ENCODE measurements at places on chromosomes 5 and 9.

DNA sequence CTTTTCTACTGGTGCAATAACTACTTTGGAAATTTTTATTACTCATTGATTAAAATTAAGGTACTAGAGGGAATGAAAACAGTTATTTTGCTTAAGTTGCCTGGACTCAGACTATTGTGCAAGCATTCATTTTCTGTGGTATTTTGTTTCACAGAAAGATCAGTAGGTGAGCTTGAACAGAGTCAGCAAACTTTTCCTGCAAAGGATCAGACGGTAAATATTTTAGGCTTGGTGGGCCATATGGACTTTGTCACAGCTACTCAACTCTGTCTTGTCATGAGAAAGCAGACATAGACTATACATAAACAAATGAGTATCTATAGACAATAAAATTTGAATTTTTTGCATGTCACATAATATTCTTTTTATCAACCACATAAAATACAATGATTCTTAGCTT lies 1036.4 kb downstream of the NR2F1-AS1 start:
- no peak for DNase-seq

DNA sequence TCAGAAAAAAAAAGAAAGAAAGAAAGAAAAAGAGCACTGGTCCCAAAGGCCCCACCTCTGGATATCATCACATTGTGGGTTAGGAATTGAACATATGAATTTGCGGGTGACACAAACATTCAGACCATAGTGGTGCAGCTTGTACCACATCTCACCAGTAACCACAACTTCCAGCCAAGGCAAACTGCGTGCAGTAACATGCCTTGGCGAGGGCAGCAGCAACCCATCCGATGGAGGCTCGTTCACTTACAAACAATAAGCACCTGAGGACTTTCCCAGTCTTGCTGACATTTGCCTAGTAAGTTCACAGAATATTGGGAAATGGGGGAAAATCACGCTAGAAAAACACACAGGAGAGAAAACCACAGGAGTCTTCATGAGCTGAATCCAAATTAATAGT lies 508.1 kb downstream of the ZNF608 start:
- DNase-seq, result no peak

DNA sequence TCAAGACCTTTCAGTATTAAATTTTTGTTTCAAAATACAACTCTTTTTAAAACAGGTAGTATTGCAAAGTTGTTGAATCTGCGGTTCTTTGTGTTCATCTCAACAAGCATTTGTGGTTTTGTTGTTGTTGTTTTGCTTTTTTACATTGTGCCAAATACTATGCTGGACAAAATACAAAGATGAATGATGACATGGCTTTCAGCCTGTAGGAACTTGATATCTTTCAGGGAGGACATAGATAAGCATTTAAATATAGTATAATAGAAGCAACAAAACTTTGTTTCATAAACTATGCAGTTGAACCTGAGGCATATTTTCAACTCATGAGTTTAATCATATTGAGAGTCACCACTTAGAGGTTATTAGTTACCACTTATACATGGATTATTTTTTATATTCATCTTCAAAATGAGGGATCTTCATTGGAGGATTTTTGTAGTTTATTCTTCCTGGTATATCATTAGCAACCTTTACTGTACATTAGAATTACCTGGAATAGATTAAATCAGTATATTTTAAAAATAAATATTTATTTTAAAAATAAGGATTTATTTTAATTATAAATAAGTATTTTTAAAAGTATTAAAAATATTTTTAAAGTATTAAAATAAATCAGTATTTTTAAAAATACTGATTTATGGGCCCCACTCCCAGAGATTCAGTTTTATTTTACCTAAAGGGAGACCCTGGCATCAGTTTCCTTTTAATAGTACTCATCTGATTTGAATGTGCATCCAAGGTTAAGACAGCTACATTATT lies 42.9 kb downstream of the KIF2A start:
- DNase-seq, result no peak

DNA sequence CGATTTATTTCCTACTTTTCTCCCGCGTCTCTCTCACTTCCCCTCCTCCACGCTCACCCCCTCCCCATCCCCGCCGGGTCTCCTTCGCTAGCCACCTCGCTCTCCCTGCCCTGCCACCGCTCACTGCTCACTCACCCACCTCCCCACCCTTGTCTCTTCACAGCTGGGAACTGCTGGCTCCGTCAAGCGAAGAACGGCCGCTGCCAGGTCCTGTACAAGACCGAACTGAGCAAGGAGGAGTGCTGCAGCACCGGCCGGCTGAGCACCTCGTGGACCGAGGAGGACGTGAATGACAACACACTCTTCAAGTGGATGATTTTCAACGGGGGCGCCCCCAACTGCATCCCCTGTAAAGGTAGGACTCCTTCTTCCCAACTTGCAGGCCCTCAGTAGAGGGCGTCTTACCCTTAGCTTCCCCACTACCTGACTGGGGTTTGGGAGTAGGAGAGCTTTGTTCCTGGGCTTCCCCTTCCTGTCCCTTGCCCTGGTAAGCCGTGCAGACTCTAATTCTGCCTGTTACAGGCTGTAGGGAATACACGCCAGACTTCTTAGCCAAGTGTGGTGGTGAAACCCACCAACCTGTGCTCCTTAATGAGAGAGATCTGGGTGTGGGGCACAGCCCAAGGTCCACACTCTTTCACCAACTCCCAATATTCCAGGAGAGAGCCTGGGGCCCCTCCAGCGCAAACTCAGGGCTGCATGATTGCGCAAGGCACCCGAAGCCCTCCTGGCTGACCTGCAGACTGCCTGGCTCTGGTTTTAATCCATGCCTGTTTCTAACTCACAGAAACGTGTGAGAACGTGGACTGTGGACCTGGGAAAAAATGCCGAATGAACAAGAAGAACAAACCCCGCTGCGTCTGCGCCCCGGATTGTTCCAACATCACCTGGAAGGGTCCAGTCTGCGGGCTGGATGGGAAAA lies 2.5 kb downstream of the FST start:
- DNase-seq, result no peak

DNA sequence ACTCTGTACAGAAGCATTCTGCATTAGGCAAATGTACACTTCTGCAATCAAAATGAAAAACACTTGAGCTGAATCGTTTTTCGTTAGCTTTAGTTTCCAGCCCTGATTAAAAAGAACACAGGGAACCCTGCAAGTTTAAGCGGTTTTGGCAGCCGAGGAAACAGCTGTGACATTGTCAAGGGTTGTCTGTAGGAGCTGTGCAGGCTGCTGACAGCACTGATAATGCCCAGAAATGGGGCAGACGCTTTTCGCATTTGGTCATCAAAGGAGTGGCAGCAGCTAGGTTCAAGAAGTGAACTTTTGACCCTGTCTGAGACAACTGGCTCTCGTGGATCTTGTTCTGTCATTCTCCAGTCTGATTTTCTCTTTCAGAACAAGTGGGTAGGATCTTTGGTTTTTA lies 165.6 kb upstream of the CCDC152 start:
- no peak for DNase-seq

DNA sequence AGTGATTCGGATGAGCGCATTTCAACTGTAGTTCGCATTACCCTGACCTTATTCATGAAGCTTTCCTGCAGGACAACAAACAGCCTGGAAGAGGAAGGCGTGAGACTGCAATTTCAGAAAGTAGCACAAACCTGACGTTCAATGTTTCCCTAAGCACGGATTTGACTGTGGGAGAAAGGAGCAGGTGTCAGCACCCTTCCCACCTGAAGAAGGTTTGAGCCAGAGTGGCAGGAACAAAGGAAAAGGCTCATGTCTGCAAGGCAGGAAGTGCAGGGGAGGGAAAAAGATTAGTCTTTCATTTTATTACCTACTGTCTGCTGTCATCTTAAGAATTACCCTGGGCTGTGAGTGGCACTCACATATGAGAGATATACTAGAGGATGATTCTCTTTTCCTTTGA lies 114.0 kb downstream of the MED10 start:
- no peak for DNase-seq

DNA sequence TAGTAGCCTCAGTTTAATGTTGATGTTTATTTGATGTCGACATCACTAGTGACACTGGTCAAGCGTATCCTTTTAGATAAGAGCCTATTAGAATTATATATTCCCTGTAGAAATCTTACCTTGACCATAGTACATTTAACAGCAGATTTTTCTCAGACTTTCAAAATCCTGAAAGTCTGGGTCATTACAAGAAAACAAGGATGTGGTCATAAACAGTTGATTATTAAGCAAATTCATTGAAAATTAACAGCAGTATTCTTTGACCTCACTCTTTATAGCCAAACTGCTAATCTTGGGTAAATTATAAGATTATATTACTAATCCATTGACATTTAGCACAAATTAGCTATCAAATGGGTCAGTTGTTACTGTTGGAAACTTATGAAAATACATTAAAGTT lies 83.4 kb downstream of the GHR start:
- DNase-seq, result no peak

GRCh38 chr9:70887826-70888225 lies 233.6 kb downstream of the TRPM3 start:
- DNase-seq, result no peak

GRCh38 chr5:40841068-40841805 lies at the start of gene CARD6:
Gene CARD6 (plus strand): TSS chr5:40841367. CDS start chr5:40841383, 16 bp downstream.
- no peak for DNase-seq

DNA sequence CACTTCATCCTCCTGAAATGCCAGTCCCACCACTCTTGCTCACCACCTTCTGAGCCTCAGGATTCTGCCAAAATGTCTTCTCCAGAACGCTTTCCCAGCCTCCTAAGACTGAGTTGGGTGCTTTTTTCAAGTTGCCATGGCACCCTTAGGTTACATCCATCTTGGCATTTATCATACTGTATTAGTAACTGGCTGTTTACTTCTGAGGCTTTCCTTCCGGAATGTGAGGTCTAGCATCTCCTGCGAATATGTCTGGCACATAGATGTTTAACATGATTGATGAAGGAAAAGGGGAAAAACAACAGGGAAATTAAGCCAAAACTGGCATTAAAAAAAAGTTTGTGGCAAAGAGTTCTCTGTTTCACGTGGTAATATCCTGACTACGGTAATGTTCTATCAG lies 24.9 kb downstream of the RNF130 start:
- DNase-seq, result no peak

DNA sequence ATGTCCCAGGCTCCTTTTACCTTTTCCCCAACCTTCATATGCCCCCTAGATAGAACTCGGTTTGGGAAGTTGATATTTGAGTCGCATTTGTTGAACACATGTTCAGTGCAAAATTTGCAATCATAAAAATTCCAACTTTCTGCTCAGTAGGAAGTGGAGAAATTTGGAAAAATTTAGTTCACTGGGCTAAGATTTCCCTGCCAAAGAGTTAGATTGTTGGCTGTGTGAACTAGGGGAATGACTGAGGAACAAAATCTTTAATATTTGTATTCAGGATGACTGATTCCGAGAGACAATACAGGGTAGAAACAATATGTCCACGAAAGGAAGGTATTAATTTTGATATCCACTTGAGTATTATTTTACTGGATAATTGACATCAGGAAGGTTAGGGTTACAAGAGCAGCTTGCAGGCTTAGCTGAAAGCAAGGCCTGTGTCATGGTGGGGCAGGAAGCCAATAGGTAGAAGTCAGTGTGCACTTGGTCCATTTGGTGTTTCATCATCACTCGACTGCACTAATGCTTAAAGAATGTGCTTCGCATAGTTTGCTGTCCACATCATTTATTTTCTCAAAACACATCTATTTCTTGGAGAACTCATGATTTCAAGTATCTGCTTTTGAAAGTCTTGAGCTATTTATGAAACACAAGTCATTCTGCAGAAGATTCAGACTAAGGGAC lies 59.4 kb upstream of the GNA14 start:
- no peak for DNase-seq

GRCh38 chr9:94993160-94993820 lies 266.8 kb downstream of the AOPEP start:
- DNase-seq, result no peak

- DNase-seq, result peak; percentile 10
These were observed 162.2 kb downstream of the OXCT1 start for GRCh38 chr5:41707853-41708603.

DNA sequence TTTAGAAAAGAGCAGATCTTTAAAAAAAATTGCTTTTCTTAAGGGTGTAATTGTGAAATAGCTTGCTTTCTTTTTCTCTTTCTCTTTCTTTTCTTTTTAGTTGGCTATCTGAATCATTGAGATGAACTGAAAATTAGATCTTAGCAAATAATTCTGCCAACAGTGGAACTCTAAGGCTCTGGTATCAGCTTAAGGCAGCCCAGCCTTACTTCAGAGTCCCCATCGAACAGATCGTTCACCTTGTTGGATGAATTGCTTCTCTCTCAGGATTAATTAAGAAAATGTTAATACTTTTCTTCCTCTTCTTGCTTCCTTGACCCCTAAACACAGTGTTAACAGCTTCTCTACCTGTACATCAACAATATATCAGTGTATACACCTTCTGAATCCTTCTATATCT lies 92.1 kb downstream of the ZCCHC7 start:
- no peak for DNase-seq

DNA sequence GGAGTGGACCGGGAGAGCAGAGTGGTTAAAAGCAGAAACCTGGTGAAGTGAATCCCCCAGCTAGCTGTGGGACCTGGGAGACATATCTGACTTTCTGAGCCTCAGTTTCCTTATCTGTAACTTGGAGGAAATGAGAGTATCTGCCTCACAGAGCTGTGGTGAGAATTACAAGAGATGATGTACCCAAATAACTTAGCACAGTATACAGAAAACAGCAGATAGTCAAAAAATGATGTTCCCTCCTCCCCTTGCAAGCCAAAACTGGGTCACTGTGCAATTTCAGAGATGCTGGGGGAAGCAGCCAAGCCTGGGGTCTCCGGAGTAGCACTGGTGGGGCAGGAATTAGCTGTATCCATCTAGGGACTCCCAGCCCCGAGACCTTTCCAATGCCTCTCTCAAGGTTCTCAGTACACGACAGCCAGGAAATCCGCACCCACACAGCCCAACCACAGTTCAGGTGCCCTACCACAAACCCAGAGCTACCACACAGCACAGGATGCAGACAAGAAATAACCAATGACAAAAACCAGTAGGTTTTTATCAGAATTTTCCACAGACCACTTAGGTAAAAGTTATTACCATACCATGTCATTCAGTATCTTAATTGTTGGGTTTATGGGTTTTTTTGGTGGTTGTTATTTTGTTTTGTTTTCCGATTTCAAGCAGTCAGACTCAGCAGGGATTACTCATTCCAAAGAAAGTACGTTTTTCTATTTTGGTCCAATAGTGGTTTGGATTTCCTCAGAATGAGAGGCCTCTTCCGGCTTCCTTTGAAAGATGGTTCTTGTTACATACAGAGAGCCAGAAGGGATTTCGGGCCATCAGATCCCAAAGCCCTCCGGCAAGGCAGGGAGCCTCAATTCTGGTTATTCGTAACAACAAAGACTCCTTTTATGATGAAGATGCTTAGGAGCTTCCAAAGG lies 4.9 kb upstream of the HRH2 start:
- no peak for DNase-seq

DNA sequence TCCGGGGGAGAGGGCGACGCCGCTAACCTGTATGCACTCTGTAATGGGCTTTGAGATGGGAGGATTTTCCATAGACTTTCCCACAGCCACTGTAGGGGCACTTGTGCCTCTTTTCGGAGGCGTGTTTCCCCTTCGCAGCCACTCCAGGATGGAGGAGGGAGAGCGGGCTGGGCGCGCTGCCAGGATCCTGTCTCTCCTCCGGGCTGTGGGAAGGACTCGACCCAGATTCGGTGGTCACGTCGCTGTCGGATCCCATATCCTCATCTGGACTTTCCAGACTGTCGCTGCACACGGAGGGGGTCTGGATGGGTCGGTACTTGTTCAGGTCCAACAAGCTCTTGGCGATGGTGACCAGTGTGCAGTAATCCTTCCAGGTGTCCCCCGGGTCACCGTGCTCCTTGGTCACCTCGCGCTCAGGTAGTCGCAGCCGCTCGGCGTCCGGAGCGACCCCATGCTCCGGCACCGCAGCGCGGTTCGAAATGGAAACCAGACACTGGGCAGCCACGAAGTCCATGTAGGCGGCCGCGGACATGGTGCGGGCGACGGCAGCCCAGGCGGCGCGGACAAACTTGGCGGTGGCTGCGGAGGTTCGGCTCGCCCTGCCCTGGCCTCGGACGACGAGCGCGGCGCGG lies 1.5 kb downstream of the KLF9 start:
- peak; percentile 14 for DNase-seq
